IMR-90 (cell line): ENCODE measurements at places on chromosomes 1 and 21. TPM values are rescaled to one million over a fixed set of nuclear protein-coding genes. Genes with fewer than 3 reads are reported as not detected.

DNA sequence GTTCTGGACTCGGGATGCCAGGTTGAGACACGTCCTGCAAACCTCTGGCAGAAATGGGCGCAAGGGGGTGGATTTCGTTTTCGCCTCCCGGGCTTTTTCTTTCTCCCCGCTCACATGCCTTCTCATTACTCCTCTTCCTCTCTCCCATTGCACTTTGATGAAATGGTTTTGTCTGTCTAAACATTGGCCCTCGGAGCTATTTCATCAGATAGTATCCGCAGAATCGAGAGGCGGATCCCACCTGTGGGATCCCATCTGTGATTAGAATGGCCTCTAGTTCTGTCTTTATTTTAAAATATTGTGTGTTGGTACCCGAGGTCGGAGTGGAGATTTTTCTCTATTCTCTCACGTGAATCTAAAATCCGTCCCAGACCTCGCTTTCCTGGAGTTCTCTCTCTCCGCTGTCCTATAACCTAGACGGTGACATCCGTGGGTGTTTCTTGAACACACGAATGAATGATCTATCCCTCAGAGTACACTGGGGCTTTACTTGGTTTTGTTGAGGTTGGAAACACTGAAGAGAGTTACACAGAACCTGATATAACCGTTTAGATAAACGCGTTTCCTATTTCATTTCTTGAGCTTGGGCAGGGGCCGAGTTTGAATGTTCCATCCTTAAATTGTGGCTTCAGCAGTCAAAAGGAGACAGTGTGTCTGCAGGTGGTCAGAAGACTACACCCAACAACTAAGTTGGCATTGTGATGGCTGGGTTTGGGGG is 2.0 kb downstream of the EDARADD start:
- no peak overlapping the region for H3K27ac ChIP-seq
- H3K4me3 ChIP-seq: 0 out of 2 replicates have a peak overlapping the region, but pooled peaks have one; percentile 14
- H3K27me3 ChIP-seq: peaks cover 18% of the 10 kb centered on the region
- DNase-seq: no peak

NUF2 gene
- 18.5 and 23.6 TPM in 2 replicates for total RNA-seq

CLDN8 gene
- total RNA-seq: not detected in 2 replicates

DNA sequence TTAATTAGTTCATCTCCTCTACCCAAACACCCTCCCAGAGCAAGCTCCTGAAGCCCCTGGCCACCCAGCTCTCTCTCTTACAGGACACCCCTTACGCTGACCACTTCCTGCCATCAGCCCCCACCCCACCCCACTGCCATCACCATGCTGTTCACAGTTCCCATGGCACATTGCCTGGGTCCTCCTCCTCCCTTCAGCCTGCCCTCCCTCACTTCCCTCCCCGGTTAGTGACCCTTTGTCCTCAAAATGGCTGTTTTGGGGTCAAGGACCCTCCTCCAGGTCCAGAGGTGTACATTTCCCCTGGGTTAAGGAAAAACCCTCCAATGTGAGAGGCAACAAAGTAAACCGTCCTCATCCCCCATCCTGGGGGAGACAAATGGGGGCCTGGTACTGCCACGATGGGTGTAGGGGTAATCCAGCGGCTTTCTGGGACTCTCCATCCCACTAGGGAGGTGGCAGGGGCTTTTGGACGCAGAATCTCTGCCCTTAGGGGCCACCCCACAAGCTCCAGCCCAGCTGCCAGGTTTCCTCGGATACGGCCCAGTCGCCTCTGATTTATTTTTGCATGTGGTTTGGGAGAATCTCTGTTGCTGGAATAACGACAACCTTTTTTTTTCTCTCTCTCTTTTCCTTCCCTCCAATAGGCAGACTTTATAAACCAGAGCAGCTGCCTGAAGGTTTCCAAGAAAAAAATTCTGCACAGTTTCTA is 8.5 kb downstream of the CAMK2N1 start:
- no peaks in the 10 kb centered on the region for H3K27me3 ChIP-seq
- no peaks in the 10 kb centered on the region for H3K36me3 ChIP-seq
- H3K27ac ChIP-seq: peak overlapping the region; percentile 30; the same call in 1 of the 2 replicates
- peaks cover 41% of the 10 kb centered on the region for H3K4me1 ChIP-seq
- H3K4me3 ChIP-seq: no peak overlapping the region
- DNase-seq: peak; percentile 65

GPR61 gene
- under 0.01 TPM in 1 of 2 replicates, not detected in the other for total RNA-seq

PROX1 gene
- total RNA-seq: under 0.01 and 0.28 TPM in 2 replicates

DNA sequence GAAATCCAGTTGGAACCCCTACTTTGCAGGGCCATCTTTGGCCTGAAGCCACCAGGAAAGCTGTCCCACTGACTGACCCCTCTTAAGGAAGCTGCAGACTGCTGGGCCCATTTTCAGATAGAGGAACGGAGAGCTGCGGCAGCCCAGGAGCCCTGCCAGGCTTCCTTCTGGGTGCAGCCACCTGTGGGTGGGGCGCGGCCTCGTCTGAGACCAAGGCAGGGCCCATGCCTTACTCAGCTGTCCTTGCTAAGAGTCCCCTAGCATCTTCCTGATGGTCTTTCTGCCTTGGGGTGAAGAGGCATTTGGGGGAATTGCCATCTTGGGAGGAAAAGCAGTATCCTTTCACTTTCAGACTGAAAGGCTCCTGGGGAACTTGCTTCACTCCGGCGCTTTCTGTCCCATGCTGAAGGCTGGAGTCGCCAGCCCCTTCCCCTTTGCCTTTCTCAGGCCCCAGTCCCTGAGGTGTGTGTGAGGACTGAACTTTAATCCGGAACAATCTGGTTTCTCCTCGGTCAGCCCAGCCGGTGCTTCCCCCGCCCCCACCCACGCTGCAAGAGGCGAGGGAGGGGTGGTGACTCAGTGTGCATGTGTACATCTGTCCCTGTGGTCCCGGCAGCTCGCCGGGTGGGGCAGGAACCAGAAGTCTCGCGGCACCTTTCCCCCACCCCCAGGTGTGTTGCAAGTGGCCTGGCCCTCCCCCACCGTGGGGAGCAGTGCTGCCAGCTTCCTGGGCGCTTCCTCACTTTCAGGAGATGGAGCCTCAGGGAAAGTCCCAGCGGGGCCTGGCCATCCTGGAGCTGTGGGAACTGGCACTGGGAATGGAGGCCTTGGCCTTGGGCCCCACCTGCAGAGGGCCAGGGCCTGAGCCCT is 5.1 kb downstream of the ZC3H12A start:
- no peaks in the 10 kb centered on the region for H3K27me3 ChIP-seq
- peaks cover 42% of the 10 kb centered on the region for H3K4me1 ChIP-seq
- peak overlapping the region; percentile 94 for H3K27ac ChIP-seq
- H3K4me3 ChIP-seq: peak overlapping the region; percentile 4; the same call in 1 of the 2 replicates

GRCh38 chr1:56436912-56437417 is 142.4 kb downstream of the PLPP3 start:
- H3K4me3 ChIP-seq: no peak overlapping the region
- H3K4me1 ChIP-seq: peaks cover 6% of the 10 kb centered on the region; the same call in 1 of the 2 replicates
- H3K27me3 ChIP-seq: no peaks in the 10 kb centered on the region
- H3K27ac ChIP-seq: no peak overlapping the region
- H3K36me3 ChIP-seq: no peaks in the 10 kb centered on the region
